ENCODE measurements at places on chromosomes 7 and 10.
A peak's percentile ranks its signal among the peaks of the same experiment; 100 is the strongest.

DNA sequence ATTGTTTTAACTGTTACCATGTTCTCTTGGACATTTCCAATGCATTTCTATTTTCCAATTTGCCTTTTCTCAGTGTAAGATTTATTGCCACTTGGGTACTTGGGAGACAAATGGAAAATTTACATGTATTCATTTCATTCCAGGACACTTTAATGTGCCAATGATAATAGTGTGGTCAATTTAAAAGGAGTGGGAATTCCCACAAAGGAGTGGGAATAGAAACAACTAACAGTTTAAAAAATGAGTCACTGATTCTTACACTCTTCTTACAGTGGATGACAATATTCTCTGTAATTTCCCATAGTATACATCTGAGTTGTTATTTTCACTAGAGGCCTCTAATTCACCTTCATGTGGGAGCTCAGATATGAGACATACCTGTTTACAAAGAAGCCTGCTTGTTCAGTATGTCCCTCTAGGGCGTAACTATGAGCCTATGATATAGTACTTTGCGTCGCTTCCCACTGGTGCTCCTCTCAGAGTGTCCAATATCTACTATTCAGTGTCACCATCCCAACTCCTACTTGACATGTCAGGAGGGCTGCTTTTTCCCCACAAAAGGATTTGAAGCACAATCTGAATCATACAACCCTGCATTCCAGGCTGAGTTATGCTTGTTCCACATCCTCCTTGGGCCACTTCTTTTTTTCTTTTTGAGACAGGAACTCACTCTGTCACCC is 301.3 kb downstream of the PHTF2 start:
- peak; percentile 73 for DNase-seq

DNA sequence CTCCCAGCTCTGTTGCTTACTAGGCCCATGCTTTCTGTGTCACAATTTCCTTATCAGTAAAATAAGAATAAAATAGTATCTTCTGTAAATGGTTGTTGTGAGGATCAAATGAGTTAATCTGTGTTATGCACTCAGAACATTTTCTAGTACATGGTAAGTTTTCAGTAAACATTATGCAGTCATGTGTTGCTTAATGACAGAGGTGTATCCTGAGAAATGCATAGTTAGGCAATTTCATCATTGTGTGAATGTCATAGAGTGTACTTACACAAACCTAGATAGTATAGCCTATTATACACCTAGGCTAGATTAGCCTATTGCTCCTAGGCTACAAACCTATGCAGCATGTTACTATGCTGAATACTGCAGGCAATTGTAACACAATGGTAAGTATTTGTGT is 4.4 kb downstream of the PTTG1IP2 start:
- DNase-seq: no peak

GRCh38 chr10:75375838-75376237 is 25.7 kb downstream of the ZNF503 start:
- no peak for DNase-seq

DNA sequence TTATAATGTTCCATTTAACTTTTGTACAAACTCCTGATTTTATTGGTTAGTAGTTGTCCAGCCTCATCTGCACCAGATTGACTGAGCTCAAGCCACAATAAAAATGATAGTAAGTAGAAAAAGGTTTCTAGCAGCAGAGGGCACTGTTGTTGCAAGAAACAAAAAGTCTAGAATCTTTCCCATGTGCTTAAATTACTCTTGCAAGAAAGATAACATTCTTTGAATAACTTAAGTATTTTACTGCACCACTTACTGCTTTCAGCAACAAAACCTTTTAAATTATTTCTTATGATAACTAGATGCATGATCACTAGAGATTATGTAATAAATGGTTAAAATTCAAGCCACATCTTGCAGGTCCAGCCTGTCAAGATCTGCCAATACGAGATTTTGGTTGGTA is 27.0 kb downstream of the LMOD2 start:
- DNase-seq: peak; percentile 28

Data from BJ (cell line).